ENCODE measurements at places on chromosomes 7 and 10.

- DNase-seq: peak; percentile 17
These were observed 3.8 kb upstream of the NRCAM start for GRCh38 chr7:108459922-108460551.

GRCh38 chr7:10238641-10239040 is 735.0 kb upstream of the PHF14 start:
- no peak for DNase-seq

DNA sequence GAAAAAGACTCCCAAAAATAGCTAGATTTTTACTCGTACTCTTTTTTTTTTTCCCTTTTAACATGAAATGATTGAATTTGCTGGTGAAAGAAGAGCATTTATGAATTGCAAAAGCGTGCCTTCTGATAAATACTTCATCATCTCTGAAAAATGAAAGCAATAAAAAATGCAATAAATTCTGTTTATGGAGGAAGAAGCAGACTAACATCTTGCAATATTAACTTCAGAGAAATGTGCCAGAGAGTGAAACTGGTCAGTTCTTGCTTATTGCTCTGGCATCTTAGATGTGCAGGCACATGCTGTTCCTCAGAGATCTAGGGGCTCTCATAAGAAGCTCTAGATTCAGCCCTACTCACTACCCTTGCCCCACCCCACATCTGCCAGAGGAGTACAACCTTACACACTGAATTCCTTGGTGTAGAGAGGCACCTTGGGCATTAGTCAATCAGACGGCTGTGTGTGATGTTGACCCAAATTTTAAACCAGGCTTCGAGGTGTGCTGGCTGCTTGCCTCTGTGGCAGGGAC is 891.1 kb upstream of the GHITM start:
- DNase-seq: no peak

DNA sequence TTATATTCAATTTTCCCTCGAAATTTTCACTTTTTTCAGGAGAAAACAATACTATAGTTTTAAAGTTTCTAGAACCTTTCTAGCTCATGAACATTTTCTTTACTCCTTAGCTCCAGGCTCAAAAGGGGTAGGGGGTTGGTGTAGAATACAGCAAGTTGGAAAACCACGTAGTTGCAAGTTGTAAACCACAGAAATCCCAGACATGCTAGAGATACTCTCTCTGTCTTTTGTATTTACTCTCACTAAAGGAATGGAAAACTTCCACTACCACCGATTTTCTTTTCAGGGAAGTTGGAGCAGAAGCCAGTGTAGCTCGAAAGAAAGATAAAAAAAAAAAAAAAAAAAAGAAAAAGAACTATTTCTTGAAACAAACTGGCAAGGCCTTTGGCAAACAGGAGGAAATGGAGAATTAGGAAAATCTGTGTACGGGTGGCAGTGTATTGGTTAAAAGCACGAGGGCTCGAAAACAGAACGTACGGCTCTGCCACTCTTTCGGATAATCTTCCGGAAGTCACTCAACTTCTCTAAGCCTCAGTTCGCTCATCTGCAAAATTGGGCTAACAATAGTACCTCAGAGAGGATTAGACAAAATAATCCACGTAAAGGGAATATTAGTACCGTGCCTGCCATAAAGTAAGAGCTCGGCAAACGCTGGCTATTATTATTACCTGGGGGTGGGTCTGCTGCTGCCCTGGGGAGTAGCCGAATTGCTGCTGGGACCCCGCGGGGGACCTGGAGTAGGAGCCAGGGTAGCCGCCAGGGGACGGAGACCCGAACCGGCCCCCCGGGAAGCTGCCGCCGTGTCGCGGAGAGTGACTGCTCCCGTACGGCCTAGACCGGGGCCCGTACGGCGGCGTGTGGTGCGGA is 628 bp downstream of the MPLKIP start:
- DNase-seq: peak; percentile 24

DNA sequence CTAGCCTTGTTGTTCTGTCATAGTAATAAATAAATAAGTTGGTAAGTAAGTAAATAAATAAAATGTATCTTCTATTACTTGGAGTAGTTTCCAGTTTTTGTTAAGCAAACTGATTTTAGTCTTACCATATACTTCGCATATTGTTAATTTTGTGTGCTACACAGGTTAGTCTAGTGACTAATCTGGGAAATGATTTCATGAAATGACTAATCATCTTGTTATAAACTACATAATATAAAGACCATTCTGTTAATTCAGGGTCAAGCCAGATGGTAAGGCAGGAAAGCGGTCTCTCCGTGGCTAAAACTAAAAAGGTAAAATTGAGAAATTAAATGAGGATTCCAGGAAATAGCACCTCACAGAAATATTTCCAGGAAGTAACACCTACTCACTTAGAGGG is 58.5 kb upstream of the FOXP2 start:
- DNase-seq: no peak

DNA sequence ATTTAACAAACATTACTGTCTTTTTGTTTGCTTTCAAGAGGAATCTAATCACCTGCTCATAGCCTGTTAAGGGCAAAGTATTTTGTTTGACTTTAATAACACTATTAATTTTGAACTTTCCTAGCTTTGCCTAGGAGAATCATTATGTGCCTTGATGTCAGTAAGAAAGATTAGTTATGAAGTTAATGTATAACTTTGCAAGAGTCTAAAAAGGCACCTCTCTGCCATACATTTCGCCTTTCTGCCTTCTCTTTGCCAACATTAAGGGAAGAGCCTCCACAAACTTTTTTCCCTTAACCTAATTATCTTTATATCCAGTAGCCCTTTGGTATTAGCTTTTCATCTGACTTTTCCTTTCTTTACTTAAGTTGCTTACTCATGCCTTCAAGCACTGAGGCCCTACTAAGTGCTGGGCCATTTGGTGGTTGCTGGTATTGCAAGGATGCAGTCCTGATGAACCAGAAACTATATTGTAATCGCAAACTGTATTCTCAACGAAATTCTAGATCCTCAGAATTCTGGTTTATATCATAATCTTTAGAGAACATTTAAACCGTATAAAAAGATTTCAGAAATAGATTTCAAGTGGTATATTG is 108.5 kb downstream of the SND1 start:
- no peak for DNase-seq

GRCh38 chr10:26997610-26998009 is 102.7 kb downstream of the ANKRD26 start:
- no peak for DNase-seq

- DNase-seq: peak; percentile 51
These were observed 12.7 kb downstream of the NRBF2 start for GRCh38 chr10:63145782-63146181.

DNA sequence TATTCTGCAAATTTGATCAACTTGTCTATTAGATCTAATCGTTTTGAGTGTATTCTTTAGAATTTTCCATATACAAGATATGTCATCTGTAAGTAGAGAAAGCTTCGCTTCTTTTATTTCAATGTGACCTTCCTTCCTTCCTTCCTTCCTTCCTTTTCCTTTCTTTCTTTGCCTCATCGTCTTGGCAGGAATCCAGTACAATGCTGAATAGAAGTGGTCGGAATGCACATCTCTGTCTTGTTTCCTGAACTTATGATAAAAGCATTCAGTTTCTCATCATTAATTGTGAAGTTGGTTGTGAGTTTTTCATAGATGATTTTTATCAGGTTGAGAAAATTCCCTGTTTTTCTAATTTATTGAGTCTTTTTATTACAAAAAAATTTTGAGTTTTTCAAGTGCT is 300.7 kb upstream of the ZNF32 start:
- DNase-seq: no peak

- no peak for DNase-seq
These were observed 123.6 kb upstream of the TMEM72 start for GRCh38 chr10:44787480-44788075.

- DNase-seq: peak; percentile 96
These were observed 82.3 kb downstream of the HTR7 start for GRCh38 chr10:90775351-90776028.

GRCh38 chr10:102673819-102674511 is 29.7 kb downstream of the TRIM8 start:
- peak; percentile 74 for DNase-seq
